ENCODE measurements at places on chromosomes 3 and 15.

- no peak for DNase-seq
Observed at GRCh38 chr3:195263193-195263924, 7.6 kb downstream of the XXYLT1 start.

- DNase-seq, result no peak
Observed at GRCh38 chr3:44363591-44363990, 25.0 kb downstream of the TCAIM start.

GRCh38 chr3:14235003-14235911, 56.6 kb downstream of the LSM3 start:
- no peak for DNase-seq

DNA sequence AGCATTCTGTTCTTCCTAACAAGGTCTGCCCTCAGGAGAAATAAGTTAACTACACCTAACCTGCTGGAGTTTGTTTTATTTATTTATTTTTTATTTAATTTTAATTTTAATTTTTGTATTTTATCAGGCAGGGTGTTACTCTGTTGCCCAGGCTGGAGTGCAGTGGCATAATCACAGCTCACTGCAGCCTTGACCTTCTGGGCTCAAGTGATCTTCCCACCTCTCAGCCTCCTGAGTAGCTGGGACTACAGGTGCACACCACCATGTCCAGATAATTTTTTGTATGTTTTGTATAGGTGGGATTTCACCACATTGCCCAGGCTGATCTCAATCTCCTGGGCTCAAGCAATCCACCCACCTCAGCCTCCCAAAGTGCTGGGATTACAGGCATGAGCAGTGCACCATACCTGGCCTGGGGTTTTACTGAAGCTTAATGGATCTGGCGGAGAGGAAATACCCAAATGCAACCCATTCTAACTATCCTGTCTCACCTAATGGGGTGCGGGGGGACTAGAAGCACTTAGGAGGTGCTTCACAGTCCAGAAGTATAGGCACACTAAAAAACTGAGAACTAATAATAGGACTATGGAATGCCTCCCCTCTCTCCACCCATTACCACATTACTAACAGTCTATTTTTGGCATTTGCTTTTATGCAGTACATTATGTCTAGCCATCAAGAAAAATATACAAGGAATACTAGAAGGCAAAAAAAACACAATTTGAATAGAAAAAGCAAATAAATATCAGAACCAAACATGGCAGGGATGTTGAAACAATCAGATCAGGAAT, 61.4 kb downstream of the TTBK2 start:
- no peak for DNase-seq

GRCh38 chr3:52537726-52538421, 1.5 kb downstream of the UQCC5 start:
- DNase-seq, result no peak

DNA sequence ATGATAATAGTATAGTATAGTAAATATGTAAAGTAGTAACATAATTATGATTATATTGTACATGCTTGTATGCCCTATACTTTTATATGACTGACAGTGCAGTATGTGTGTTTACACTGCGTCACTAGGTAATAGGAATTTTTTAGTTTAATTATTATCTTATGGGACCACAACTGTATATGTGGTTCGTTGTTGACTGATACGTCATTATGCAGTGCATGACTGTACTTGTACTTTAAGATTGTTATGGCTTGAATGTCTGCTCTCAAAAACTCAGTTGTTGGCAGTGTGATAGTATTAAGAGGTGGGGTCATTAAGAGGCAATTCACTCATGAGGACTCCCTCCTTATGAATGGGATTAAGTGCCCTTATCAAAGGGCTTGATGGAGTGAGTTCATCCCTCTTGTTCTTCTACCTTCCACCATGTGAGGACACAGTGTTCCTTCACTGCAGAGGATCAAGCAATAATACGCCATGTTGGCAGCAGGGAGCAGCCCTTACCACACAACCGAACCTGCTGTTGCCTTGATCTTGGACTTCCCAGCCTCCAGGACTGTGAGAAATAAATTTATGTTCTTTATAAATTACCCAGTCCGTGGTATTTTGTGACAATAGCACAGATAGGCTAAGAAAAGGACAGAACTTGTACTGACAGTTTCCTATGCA, 152.2 kb downstream of the NEK11 start:
- DNase-seq, result no peak

DNA sequence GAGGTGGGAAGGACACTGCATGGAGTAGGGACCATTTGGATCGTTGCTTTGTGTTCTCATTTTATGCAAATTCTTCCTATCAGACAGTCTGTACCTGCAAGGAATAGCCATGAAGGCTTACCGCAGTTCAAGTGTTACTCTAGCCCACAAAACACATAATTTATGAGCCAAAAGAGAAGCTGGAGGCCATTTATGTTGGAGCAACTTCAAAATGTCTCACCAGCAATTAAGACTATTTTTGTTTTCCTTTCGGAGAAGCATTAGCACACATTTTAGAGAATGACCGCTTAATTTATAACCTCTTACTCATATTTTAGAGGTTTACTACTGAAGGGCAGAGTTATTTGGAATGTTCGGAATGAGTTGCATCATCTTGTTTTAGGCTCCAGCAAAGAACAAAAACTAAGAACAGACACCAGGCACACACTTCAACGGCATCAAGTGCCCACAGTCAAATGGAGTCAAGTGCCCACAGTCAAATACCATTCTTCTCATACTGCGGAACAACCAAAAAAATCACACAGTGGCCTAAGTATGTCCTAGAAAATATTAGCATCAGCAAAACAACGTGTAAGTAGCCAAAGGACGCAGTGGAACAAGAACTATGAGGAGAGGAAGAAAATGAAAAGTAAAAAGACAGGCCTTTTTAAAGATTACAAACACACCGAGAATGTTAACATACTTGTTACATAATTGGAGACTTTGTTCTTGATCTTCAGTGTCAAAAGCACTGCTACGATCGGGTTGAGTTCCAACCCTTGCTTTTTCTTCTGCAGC, 17.5 kb upstream of the GOLGA8J start:
- DNase-seq, result no peak

DNA sequence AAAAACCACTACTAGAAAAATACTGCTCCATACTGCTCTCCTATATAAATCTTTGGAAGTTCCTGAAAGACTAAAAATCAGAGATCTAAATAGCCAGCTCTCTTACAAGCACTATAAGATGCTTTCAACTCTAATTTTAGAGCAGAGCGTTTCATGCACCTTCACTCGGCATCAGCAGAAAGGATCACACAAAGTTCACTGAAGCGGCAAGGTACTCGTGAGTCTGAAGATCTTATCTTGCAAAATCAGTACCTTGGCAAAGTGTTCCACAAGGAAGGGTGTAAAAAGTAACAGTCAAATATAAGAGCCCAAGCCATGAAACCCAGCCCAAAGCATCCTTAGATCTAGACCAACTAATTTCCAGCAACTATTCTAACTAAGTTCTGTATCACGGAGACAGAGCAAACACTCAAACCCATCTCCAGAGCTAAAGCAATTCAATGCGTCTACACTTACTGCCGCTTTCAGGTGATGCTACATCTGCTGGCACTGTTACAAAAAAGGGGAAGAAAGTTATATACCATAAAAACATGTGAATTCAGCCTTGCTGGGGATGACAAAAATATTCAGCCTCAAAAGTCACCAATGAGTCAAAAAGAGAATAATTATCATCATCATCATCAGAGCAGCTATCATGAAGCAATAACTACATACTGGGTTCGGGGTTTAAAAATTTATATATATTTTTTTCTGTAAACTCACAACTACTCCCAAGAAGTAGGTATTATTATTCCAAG, 16.3 kb downstream of the VPS39 start:
- peak; percentile 31 for DNase-seq

DNA sequence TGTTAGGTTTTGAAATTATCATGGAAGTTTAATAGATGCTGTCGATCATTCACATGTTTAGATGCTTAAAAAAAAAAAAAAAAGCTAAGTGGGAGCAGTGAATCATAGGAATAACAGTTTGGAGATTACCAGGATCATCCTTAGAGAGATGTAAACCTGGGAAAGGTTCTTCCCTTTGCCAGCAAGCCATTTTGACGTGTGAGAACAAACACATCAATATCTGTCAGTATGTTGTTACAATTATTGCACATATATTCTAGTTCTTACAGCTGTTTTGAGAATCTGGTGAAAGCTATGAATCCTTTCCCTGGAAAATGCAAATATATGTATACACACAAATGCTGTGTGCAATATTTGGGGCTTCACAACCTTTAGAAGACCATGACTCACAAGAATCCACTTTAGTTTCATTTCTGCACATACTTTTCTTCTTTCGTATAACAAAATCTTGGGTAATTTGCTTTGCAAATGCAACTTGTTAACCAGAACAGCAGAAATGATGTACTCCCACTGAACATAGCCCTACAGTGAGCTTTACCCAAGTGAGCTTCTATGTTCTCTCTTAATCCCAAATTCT, 12.0 kb downstream of the NFKBIZ start:
- no peak for DNase-seq

- DNase-seq, result no peak
Observed at GRCh38 chr15:67096546-67097294, 31.3 kb downstream of the SMAD3 start.

GRCh38 chr3:153173758-153174516, 11.9 kb downstream of the RAP2B start:
- DNase-seq, result no peak

GRCh38 chr15:42152921-42153698, 3.3 kb downstream of the PLA2G4F start:
- no peak for DNase-seq

DNA sequence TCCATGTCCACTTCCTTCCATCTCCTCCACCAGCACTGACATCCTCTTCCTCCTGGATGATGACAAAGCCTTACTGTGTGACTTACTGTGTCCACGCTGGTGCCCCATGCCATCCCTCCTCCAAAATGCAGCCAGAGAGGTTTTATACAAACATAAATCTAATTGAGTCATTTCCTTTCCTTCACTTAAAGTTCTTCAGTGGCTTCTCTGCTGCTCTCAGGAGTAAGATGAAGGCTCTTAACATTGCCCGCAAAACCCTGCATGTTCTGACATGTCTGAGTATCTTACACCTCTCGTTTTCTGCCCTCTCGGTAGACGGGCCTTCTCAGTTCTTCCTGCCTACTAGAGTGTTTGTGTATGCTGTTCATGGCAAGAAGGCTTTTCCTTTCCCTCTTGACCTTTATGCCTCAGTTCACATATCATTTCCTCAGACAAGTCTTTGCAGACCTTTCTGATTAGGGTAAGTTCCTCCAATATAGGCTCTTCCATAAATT, 175.5 kb downstream of the CFAP20DC start:
- peak; percentile 26 for DNase-seq

GRCh38 chr3:108329947-108330346, 33.6 kb downstream of the HHLA2 start:
- no peak for DNase-seq

GRCh38 chr15:100663086-100663914, 60.9 kb downstream of the ASB7 start:
- no peak for DNase-seq

GRCh38 chr3:25355034-25355885, 72.8 kb upstream of the RARB start:
- no peak for DNase-seq

- DNase-seq, result no peak
Observed at GRCh38 chr3:4454142-4454541, 12.9 kb downstream of the SUMF1 start.

GRCh38 chr3:96319166-96319565, 495.2 kb upstream of the EPHA6 start:
- DNase-seq, result no peak

DNA sequence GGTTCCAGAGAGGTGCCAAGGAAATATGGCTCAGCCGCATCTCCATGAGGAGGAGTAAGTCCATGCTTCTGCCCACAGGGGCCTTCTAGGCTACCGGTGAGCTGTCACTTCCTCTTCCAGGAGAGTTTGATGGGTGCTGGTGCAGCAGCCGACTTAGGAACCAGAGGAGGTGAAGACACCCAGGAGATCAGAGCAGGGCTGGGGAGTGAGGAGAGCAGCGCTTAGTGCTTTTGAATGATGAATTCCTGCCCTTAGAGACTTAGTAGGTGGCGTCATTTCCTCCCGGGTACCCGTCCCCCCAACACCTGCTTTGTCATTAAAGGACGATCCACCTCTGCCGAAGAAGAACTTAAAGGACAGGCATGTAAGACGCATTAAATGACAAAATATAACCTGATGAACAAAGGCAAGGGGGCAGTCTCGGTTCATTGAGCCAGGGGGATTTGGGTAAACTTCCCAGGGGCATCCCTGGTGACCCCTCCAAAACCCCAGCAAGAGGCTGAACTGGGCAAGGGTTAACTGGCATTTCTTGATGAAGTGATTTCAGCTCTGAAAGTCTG, 67.6 kb downstream of the HES1 start:
- peak; percentile 62 for DNase-seq

- DNase-seq, result no peak
Observed at GRCh38 chr3:69273896-69274295, 112.0 kb downstream of the FRMD4B start.

DNA sequence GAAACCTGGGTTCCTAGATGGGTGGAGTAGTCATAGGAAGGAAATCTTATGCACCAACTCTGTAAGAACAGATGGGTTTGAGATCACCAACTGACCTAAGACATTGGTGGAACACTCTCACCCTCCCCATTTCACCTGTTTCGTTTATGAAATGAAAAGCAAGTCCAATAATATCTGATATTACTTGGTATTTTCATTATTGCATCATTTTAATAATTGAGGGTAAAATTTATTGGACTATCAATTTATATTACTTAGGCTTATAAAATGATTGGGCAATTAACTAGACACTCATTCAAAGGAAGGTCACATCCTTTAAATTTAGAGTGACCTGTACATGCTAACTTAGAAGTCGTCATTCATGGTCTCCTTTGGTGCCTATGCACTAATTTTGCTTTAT, 503.9 kb downstream of the TAFA4 start:
- no peak for DNase-seq

GRCh38 chr15:98446083-98446482, 202.3 kb upstream of the IGF1R start:
- no peak for DNase-seq

DNA sequence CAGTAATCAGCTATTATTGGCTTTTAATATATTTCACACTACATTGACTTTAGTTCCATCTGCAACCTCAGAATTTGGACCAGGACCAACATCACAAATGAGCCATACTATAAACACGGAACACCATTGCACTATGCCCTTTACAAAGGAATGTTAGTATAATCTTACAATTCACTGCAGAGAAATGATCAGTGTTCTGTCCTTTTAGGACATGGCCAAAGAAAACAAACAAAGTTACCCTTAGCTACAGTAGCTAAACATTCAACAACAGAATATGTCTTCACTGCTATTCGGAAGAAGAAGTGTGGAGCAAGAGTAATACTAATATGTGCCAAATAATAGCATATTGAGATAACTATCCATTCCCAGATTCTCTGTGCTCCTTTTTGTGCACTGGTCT, 90.4 kb downstream of the NAALADL2 start:
- DNase-seq, result no peak

All from activated naive CD4-positive, alpha-beta T cell treated with anti-CD3 and anti-CD28 coated beads for 36 hours (primary cell).